Stimulated activated CD4-positive, alpha-beta T cell treated with anti-CD3 and anti-CD28 coated beads, Interleukin-15, amount 100 ng/mL, for 48 hours (primary cell): ENCODE measurements at places on chromosomes 6 and 20.

- DNase-seq, result no peak
These were observed 63.9 kb upstream of the MCHR2 start for GRCh38 chr6:100057941-100058340.

GRCh38 chr6:70706491-70707123, 38.9 kb downstream of the SMAP1 start:
- no peak for DNase-seq

GRCh38 chr20:39638731-39639130, 676.6 kb downstream of the DHX35 start:
- DNase-seq, result no peak

GRCh38 chr6:39330057-39330456, 7.6 kb upstream of the KCNK16 start:
- no peak for DNase-seq

GRCh38 chr20:33784225-33784624, 26.9 kb upstream of the CHMP4B start:
- DNase-seq, result no peak

DNA sequence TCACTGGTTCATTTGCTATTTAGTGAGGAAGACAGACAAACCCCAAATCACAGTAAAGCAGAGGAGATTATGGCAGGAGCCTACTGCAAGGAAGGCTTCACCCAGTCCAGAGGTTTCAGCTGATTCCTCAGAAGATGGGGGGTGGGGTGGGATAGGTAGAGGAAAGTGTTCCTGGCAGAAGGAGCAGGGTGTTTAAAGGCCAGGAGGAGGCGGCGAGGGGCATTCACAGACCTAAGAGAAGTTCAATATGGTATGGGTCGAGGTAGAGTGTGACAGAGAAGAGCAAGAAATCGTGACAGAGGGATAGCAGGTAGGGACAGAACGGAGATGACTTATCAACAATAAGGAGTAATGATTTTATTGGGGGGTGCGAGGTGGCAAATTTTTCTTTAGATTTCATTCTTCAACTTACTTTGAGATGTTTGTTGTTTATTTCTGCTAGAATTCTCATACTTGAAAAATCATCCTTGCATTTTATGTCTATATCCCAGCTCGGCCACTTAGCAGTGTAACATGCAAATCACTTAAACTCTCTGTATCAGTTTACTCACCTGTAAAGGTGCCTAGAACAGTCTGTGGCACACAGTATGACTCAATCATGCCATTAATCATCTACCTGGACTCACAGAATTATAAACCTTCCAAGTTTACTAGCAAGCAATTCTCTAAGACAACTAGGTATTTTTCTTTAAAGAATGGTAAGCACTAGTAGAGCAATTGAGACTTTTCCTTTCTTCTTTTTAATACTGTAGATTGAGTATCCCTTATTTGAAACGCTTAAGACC, 176.7 kb downstream of the REV3L start:
- DNase-seq, result no peak

- DNase-seq, result no peak
These were observed 61.8 kb upstream of the TIAM2 start for GRCh38 chr6:154933181-154933827.

DNA sequence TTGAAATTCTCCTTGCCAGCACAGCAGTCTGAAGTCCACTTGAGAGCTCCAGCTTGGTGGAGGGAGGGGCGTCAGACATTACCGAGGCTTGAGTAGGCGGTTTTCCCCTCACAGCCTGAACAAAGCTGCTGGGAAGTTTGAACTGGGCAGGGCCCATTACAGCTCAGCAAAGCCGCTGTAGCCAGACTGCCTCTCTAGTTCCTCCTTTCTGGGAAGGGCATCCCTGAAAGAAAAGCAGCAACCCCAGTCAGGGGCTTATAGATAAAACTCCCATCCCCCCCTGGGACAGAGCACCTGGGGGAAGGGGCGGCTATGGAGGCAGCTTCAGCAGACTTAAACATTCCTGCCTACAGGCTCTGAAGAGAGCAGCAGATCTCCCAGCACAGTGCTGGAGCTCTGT, 325.3 kb downstream of the GJA1 start:
- DNase-seq, result no peak

DNA sequence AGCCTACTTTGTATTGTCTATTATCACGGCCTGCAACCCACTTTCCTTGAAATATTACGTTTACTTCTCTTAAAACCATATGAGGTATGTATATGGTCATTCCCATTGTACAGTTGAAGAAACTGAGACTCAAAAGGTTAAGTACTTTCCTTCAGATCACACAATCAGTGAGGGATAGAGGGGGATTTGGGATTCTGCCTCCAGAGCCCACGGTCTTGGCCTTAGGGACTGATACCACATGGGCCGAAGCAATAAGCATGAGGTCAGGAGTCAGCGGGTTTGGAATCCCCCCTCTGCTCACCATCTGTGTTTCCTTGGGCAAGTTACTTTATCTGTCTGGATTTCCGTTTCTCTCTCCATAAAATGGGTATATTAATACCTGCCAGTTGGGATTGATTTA, 19.4 kb upstream of the EPB41L1 start:
- DNase-seq, result no peak
